Stimulated activated CD4-positive, alpha-beta T cell treated with anti-CD3 and anti-CD28 coated beads, Interleukin-15, amount 100 ng/mL, for 24 hours (primary cell): ENCODE measurements at places on chromosomes 12 and 14.
A peak's percentile ranks its signal among the peaks of the same experiment; 100 is the strongest.

DNA sequence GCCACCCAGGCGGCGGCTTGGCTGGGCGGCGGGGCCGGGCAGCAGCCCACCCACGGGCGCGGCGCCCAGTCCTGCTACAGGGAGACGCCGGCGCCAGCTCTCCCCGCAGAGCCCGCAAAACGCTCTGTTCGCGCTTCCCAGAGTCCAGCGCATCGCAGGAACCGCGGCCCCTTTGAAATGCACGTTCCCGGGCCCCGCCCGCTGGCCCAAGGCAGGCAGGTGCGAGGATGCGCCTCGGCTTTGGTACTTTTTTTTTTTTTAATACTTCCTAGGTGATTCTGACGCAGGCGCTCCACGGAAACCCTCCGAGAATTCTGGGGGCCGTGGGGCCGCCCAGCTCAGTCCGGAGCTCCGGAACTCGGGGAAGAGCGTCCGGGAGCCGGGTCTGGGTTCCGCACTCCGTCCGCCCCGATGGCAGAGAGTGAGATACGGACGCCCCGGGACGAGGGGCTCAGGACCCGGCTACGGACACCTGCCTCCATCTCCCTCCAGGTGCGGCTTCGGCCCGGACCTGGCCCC, 483 bp downstream of the POC1B start:
- DNase-seq = peak; percentile 68

DNA sequence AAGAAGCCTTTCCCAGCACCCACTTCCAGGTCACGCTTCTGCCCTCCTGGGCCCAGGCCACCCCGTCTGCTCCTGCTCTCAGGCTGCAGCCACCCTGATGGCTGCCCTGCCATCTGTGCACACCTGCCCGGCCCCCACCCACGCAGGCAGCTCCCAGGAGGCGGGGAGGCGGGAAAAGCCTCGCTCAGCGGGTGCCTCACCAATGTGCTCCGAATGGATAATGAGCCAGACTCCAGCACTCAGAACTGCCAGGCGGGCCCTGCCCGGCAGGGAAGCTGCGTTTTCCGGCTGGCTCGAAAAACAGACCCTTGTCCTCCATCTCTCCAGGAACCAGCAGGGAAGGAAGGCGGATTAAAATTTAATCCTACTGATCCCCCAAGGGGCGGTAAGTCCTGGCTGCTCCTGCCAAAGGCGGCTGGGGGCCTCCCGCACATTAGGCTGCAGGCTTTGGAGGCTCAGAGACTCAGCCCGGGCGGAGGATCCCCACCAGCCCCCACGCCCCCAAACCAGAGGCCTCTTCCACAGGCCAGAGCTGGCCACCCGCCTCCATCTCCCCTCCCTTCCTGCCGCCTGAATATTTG, 104.0 kb downstream of the NCOR2 start:
- DNase-seq = no peak

GRCh38 chr12:85369365-85370154, 89.5 kb downstream of the ALX1 start:
- no peak for DNase-seq

GRCh38 chr12:84802161-84802560, 110.4 kb downstream of the SLC6A15 start:
- DNase-seq = no peak

DNA sequence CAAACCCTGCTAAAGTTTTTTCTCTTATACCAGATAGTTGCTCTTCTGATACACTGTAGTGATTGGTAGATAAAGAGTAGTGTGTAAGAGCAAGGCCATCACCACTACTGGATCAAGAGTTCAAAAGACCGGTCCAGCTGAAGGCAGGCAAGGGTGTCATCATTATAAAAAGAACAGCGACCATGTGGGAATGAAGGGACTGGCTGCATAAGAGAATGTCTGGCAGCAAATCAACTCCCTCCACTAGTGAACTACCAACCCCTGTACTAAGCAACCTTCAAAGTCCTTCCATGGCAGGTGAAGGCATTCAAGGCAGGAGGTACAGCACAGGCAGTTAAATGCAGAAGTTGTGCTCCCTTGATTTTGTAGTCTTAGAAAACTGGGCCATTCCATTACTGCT, 53.5 kb downstream of the EGLN3 start:
- no peak for DNase-seq

- no peak for DNase-seq
Measured at GRCh38 chr14:56176530-56176929, 58.3 kb downstream of the PELI2 start.

DNA sequence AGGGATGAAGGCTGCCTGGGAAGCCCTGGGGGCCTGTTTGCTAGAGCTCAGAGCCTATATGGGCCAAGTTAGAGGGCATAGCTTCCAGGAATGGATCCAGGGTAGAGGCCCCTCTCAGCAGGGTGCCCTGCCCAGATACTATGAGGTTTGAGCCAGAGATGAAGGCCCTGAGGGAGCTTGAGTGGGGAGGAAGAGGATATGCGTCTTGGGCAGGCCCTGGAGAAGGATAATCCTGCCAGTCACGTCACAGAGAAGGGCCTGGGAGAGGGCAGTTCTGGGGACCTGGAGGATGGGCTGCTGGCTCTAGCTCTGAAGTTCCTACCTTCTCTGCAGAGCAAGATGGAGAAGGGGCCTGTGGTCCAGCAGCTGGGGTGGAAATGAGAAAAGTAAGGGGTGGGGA, 5.9 kb upstream of the CACNB3 start:
- no peak for DNase-seq
